ENCODE measurements at places on chromosomes 13 and 19. TPM values are rescaled to one million over a fixed set of nuclear protein-coding genes. Genes with fewer than 3 reads are reported as not detected.

RPS19 gene
- 468 TPM for total RNA-seq

NUFIP1 gene
- 6.3 TPM for total RNA-seq

PRR22 gene
- 2.1 TPM for total RNA-seq

KISS1R gene
- total RNA-seq = 2.4 TPM

- peak; percentile 88 for DNase-seq
These were observed 5.6 kb upstream of the GPI start for GRCh38 chr19:34359140-34359953.

GRCh38 chr19:15118789-15119494 lies 11.7 kb downstream of the SYDE1 start:
- no peak for DNase-seq

GRCh38 chr13:91167706-91168385 lies 179.6 kb upstream of the MIR17HG start:
- no peak for DNase-seq

DNA sequence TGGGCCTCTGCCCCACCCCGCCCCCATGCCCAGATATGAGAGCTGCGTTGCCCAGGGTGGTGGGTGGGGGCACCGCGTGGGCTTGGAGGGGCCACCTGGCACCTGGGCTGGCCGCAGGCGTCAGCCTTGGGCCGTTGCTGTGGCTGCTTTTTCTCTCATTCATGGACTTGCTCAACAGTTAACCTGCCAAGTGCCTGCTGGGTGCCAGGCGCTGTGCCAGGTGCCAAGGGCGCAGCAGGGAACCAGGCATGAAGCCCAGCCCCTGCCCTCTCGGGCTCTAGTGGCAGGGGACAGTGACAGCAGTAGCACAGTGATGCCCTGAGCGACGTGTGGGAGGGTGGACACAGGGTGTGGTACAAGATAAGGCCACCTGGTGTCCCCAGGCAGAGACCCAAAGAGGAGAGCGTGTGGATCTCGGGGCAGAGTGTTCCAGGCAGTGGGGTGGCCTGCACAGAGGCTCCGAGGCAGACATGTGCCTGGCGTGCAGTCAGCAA lies 28.1 kb downstream of the DHX34 start:
- peak; percentile 50 for DNase-seq

DNA sequence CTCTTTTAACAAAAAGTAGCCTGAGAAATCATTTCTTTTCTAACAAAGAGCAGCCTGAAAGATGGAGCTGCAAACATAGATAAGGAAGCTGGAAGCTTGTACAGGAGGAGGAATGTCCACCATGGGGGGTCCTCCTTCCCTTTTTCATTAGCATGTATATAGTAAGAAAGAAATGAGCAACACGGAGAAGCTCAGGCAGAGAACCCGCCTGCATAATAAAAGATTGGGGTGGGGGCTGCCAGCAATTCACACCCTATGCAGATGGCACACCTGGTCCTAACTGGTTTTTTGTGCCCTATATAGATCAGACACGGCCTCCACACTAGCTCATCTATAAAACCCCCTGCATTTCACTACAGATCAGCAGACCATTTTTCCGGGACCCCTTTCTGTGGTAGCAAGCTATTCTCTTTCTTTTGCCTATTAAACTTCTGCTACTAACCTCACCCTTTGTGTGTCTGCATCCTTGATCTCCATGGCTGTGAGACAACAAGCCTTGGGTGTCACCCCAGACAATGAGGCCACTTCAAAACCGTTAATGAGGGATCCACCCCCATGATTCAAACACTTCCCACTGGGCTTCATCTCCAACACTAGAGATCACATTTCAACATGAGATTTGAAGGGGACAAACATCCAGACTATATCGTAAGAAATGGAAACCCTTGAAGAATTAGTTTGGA lies 167.5 kb upstream of the FREM2 start:
- DNase-seq = no peak

Measured in dorsolateral prefrontal cortex (tissue), 122 donors.